Hepatocyte (in vitro differentiated cells): ENCODE measurements at places on chromosomes 12 and 14. TPM values are rescaled to one million over a fixed set of nuclear protein-coding genes. Genes with fewer than 3 reads are reported as not detected.

GRCh38 chr12:54047964-54048303, 5.7 kb upstream of the HOXC4 start:
- DNase-seq, result no peak
- no peaks in the 10 kb centered on the region for H3K36me3 ChIP-seq
- H3K4me3 ChIP-seq, result no peak overlapping the region

DNA sequence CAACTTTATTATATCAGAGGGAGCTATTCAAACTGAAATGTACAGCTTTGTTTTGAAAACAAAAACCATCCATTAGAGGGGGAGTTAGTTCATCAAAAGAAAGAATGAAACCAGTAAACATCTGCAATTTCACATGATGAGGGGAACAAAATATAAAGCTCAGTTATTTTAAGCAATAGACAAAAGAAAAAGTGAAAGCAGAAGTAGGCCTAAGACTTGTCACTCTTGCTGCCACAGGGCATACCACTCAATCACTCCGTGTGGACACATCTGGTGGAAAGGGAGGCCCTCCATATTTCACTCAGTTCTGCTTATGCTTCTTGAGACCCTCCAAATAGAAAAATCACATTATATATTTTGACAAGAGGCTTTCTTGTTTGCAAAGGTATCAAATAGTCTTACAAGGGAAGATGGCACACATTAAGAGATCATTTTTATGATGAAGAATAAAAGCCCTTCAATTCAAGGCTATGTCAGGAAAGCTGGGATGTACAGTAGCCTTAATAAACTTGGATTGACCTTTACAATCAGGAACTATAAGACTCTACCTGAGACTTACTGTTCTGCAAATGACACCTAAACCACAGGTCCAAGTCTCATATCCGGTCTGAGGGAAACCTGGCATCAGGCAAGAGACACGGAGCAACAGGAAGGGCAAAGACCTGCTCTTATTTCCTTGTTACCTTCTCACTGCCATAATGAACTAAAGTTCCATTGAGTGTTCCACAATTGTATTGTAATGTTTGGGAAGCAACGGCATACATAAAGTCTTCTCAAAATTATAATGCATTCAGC, 222.5 kb upstream of the GRIP1 start:
- peaks cover 6% of the 10 kb centered on the region for H3K4me1 ChIP-seq
- DNase-seq, result no peak
- no peak overlapping the region for H3K4me3 ChIP-seq
- H3K27ac ChIP-seq, result no peak overlapping the region
- H3K27me3 ChIP-seq, result no peaks in the 10 kb centered on the region

- H3K4me3 ChIP-seq, result no peak overlapping the region
- H3K4me1 ChIP-seq, result no peaks in the 10 kb centered on the region
- H3K36me3 ChIP-seq, result no peaks in the 10 kb centered on the region
- no peak for DNase-seq
Measured at GRCh38 chr12:5655120-5655519, 223.2 kb downstream of the NTF3 start.

DNA sequence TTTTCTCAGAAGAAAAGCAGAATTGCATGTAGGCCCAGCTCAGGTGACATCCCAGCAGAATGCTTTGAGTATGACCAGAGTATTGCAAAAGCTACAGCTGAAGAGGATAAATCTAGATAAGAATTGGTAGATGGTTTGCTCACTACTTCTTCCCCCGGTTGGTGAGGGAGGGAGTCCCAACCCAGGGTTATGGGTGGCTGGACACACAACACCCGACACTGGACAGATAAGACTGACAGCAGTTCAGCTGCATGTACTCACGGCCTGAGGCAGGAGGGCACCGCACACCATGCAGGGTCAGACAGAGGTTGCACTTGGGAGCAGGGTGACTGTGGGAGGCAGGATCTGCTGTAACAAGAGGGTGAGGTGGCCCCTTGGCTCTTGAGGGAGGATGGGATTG, 1.7 kb upstream of the CLEC4C start:
- no peaks in the 10 kb centered on the region for H3K36me3 ChIP-seq
- H3K4me3 ChIP-seq, result no peak overlapping the region
- DNase-seq, result no peak
- H3K27ac ChIP-seq, result no peak overlapping the region
- H3K27me3 ChIP-seq, result no peaks in the 10 kb centered on the region

GRCh38 chr14:79044894-79045624, 874.9 kb downstream of the NRXN3 start:
- H3K27ac ChIP-seq, result no peak overlapping the region
- H3K27me3 ChIP-seq, result no peaks in the 10 kb centered on the region
- H3K36me3 ChIP-seq, result no peaks in the 10 kb centered on the region
- DNase-seq, result peak; percentile 56

- H3K27ac ChIP-seq, result no peak overlapping the region
- H3K36me3 ChIP-seq, result no peaks in the 10 kb centered on the region
- H3K4me1 ChIP-seq, result no peaks in the 10 kb centered on the region
- DNase-seq, result no peak
- no peaks in the 10 kb centered on the region for H3K27me3 ChIP-seq
Measured at GRCh38 chr14:101918065-101918989, 46.0 kb upstream of the DYNC1H1 start.

DNA sequence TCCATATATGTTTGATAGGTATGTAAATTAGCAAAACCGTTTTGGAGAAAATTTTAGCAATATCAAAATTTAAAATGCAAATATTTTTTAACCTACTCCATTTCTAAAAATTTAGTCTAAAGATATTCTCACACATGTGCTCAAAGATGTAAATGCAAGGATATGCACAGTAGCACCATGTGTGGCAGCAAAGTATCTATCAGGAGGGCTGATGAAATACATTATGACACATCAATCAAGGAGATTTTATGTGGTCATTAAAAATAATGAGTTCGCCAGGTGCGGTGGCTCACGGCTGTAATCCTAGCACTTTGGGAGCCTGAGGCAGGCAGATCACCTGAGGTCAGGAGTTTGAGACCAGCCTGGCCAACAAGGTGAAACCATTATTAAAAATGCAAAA, 8.0 kb upstream of the C1R start:
- H3K27ac ChIP-seq, result no peak overlapping the region
- H3K27me3 ChIP-seq, result no peaks in the 10 kb centered on the region
- H3K4me3 ChIP-seq, result no peak overlapping the region

DNA sequence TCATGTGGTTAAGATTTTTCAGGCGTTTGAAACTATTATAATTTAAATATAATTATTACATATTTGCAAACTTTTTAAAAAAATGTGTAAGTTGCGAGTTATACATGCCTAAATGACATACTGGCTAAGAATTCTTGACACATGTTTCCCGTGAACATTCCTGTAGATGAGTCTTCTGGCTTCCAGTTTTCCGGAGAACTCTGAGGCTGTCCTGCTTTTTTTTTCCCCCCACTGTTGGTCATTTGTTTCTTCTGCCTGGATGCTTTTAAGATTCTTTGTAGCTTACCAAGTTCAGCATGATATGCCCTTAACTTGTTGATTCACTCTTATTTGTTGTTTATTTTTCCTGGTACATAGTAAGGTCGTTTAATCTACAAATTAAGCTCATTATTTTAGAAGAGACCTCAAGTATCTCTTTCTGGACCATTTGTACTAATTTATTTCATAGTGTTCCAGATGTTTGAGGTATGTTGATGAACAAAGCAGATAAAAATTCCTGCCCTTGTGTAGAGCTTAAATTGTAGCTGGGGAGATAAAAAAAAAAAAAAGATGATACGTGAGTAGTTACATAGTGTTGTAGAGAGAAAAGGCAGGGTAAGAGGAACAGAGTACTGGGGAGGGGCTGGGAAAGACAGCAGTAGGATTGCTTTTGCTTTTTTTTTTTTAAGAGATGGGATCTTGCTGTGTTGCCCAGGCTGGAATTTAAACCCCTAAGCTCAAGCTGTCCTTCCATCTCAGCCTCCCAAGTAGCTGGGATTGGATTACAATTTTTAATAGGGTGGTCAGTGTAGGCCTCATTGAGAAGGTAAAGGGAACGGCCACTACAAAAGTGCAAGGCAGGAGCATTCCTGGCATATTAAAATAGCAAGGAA, 32.8 kb downstream of the ARHGAP5 start:
- H3K4me1 ChIP-seq, result no peaks in the 10 kb centered on the region
- H3K27me3 ChIP-seq, result no peaks in the 10 kb centered on the region
- no peak for DNase-seq
- H3K4me3 ChIP-seq, result no peak overlapping the region
- H3K27ac ChIP-seq, result no peak overlapping the region

DNA sequence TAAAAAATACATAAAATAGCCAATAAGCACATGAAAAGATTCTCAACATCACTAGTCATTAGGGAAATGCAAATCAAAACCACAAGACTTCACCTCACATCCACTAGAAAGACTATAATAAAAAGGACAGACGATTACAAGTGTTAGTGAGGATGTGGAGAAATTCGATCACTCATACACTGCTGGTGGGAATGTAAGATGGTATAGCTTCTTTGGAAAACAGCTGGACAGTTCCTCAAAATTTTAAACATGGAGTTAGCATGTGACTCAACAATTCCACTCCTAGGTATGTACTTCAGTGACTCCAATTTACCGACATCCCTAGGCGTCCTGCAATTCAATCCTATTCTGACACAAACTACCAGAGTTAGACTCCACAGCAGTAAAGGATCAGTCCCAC, 13.7 kb downstream of the TRIM9 start:
- no peak for DNase-seq
- H3K27me3 ChIP-seq, result no peaks in the 10 kb centered on the region
- H3K36me3 ChIP-seq, result no peaks in the 10 kb centered on the region
- H3K27ac ChIP-seq, result no peak overlapping the region

GRCh38 chr14:105864651-105865265, 338.4 kb downstream of the TMEM121 start:
- H3K27ac ChIP-seq, result no peak overlapping the region
- H3K36me3 ChIP-seq, result no peaks in the 10 kb centered on the region
- H3K4me3 ChIP-seq, result no peak overlapping the region
- no peaks in the 10 kb centered on the region for H3K27me3 ChIP-seq

DNA sequence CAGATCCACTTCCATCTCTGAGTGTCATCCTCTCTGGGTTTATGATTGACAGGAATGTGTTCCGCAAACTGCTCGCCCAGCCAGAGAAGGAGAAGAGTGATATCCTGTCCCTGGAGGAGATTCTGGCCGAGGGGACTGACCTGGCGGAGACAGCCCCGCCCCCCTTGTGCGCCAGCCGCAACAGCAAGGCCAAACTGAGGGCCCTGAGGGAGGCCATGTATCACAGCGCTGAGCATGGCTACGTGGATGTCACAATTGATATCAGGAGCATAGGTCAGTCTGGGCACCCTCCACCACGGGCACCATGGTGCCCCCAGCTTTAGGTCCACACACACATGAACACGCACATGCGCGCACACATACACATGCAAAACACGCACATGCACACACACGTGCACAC, 67.5 kb upstream of the PWP1 start:
- no peak overlapping the region for H3K4me3 ChIP-seq
- H3K27me3 ChIP-seq, result no peaks in the 10 kb centered on the region
- H3K36me3 ChIP-seq, result no peaks in the 10 kb centered on the region
- no peaks in the 10 kb centered on the region for H3K4me1 ChIP-seq
- H3K27ac ChIP-seq, result no peak overlapping the region
- DNase-seq, result no peak

DNA sequence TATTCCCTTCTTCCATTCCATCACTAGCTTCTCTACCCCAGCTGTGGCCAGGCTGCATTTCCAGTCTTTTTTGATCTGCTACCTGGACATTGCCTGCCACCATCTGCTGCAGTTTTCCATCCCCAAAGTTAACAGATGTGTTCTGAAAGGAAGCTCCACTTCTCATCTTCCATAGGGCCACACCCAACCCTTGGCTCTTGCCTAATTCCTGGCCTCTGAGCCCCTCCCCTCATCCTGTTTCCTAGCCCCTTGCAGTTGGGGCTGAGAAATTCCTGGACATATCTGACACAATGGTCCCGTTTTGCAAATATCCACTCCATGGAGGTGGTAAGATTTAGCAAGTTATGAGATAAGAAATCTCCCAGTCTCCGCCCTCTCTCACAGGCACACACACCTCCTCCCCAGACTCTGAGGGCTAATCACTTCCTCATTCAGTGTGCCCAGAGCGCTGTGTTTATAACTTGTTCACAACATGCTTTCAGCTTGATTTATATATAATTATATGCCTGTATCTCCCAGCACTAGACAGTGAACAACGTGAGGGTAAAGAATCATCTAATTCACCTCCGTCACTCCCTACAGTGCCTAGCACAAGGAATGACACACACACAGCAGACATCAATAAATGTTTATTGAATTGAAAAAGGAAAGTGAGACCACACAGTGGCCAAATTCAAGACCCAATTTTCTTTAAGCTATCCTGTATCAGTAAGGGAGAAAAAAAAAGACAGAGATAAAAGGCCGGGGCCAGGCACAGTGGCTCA, 13.4 kb downstream of the SMUG1 start:
- H3K4me3 ChIP-seq, result no peak overlapping the region
- no peak for DNase-seq
- peaks cover 13% of the 10 kb centered on the region for H3K4me1 ChIP-seq
- no peak overlapping the region for H3K27ac ChIP-seq
- H3K36me3 ChIP-seq, result no peaks in the 10 kb centered on the region
- peaks cover 35% of the 10 kb centered on the region for H3K27me3 ChIP-seq

DNA sequence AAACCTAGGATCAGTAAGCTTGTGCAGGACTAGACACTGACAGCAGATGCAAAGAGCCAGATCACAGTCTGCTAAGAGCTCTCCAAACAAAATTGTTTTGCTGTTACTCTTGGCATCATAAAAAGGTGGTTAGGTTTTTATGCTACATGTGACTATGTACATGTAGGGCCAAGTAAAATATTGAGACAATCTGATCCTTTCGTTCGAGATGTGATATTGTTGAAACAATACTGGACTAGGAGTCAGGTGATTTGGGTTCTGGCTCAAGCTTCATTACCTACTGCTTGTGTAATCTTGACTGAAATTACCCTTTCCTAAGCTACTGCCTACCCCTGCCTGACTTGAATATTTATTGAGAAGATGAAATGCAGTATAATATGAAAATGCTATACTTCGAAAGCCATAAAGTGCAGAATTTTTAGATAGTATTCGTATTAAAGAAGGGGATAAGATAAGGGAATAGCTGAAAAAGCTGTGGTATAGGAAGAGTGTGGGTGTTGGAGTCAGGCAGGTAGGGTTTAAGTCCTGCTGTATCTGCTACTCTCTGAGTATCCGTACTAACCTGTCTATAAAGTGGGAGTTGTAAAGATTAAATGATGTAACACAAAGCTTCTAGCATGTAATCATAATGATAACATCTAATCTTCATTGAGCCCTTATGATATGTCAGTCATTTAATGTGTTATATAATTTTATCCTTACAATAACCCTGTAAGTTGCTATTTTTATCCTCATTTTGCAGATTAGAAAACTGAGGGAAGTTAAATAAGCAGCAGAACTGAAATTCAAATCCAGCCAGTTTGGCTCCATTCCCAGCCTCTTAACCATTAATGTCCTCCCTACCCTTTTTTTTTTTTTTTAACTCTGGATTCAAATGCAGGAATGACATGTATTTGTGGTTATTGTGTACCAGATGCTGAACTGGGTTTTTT, 38.6 kb upstream of the ATF1 start:
- H3K36me3 ChIP-seq, result no peaks in the 10 kb centered on the region
- H3K4me3 ChIP-seq, result no peak overlapping the region
- H3K27ac ChIP-seq, result no peak overlapping the region
- no peaks in the 10 kb centered on the region for H3K27me3 ChIP-seq
- no peak for DNase-seq
- H3K4me1 ChIP-seq, result no peaks in the 10 kb centered on the region

Gene KRT75
- total RNA-seq, result not detected in 2 replicates

Gene CEBPE
- not detected in 2 replicates for total RNA-seq

Gene PRB2
- 0.10 TPM in 1 of 2 replicates, not detected in the other for total RNA-seq

Gene SNAPC1
- 7.7 and 10.5 TPM in 2 replicates for total RNA-seq
